Thoracic aorta (tissue), 2 donors: ENCODE measurements at places on chromosomes 2 and 18. TPM values are rescaled to one million over a fixed set of nuclear protein-coding genes. Genes with fewer than 3 reads are reported as not detected.

DNA sequence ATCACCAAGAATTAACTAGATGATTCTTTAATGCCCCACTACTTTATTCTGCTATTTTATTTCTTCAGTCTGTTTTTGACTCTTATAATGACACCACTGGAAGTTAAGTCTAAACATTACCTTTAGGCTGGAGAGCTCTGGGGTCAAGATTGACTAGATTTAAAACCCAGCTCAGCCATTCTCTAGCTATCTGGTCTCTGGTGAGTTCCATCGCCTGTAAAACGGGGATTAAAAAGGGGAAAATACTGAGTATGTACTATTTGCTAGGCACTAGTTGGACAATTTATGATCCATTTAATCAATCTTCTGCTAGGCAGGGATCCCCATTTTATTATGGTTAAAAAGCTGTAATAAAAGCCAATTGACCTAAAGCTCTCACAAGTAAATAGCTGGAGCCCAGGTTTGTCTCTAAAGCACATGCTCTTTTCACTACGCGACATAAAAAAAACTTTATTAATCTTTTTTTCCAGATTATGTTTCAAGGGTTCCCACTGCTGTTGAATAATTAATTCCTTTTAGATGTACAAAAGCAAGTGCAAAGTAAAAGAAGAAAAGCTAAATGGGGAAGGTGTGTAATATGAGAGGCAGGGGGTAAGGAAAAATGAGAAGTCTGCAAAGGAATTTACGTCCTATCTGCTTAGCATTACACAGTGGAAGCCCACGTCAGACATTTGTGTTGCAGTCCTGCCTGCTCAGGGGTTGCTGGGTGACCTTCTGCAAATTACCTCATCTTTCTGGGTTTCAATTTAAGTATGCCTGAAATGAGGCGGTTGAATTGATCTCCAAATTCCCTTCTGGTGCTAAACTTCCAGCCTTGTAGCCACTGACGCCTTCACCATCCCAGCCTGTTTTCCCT lies 918 bp upstream of the NABP1 start:
- DNase-seq, result no peak

GRCh38 chr2:145975406-145975805 lies 1455.5 kb upstream of the ZEB2 start:
- no peak for DNase-seq

- DNase-seq, result no peak
Observed at GRCh38 chr2:233501198-233502076, 65.1 kb downstream of the USP40 start.

- no peak for DNase-seq
Observed at GRCh38 chr2:173149491-173149890, 73.8 kb downstream of the MAP3K20 start.

- no peak for DNase-seq
Observed at GRCh38 chr2:120432293-120432975, 86.5 kb downstream of the INHBB start.

- no peak for DNase-seq
Observed at GRCh38 chr2:102021779-102022178, 30.0 kb downstream of the IL1R2 start.

DNA sequence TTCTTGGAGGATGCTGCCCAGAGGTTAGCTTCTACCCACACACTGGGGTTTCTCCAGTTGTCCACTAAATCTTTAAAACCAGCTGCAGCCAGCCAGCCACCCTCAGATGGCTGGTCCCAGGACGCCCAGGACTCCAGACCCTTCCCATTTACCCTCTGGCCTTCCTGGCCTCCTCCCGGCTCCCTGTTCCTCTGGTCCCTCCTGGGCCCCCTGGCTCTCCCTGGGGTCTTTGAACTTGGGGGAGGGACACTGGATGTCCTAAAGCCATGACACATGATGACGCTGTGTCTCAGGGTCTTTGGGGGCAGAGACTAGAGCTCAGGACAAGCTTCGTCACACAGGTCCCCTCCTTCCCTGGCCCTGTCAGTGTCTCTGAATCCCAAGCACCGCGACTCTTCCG lies 201.1 kb upstream of the HDAC4 start:
- DNase-seq, result no peak

DNA sequence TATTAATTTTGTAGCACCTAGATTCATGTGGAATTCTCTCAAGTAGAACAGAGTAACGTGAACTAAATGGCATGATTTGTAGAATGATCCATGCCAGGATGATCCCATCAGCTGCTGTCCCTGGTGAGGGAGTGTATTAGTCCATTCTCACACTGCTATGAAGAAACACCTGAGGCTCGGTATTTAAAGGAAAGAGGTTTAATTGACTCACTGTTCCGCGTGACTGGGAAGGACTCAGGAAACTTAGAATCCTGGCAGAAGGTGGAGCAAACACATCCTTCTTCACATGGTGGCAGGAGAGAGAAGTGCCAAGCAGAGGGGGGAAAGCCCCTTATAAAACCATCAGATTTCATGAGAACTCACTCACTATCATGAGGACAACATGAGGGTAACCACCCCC lies 312.6 kb downstream of the PTPRM start:
- no peak for DNase-seq

DNA sequence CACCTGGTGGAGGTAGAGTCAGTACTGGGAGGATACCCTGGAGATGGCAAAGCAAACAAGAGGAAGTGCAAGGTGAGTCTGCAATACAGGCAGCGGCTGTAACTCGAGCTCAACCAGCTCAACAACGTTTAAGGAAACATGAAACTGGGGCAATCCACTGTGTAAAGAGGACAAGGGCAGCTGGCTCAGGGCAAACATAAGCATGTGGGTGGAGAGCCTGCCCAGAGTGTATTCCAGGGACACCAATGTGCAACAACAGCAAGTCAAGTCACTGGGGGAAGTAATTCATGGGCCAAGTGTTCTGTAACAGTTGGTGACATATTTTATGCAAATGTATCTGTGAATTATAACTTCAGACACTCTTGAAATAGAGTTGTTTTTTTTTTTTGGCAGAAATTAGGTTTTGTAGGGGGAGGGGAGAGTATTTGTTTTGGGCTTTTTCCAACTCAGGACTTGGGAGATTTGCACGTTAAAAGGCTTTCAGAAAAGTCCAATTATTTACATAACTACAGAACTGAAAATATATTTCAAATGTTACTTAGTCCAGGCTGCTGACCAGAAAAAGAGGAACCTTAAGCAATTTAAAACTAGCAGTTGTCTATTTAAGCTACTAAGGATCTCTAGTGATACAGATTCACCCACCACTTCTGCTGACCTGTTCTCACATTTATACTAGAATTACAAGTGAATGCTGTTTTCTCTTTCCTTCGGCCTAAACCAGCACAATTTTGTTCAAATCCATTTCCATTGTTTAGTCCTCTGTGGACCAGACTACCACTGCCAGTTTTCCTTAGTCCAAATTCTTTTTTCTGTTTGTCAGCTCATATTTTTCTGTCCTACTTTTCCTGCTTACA lies 18.6 kb downstream of the NRXN1 start:
- no peak for DNase-seq

GRCh38 chr2:73290049-73290839 lies 3.1 kb downstream of the EGR4 start:
- no peak for DNase-seq

- no peak for DNase-seq
Observed at GRCh38 chr2:101710471-101711318, 13.2 kb downstream of the MAP4K4 start.

DNA sequence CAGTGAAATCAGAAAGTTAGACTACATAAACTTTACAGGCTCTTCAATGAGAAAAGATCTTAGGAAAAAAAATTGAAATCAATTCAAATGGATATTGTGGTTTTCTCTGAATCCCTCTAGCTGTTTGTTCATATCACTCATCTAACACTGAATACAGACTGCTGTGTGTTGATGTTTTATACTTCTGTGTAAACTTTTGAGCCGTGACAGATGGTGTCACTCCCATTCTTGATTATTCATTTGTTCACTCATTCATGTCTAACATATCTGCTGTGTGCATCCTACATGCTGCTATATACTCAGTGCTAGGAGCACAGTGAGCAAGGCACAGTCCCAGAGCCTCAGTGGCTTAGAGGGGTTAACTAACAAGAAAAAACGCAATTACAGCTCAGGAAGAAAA lies 12.6 kb downstream of the KLHL23 start:
- no peak for DNase-seq

- DNase-seq, result no peak
Observed at GRCh38 chr2:120758181-120759144, 22.8 kb downstream of the GLI2 start.

DNA sequence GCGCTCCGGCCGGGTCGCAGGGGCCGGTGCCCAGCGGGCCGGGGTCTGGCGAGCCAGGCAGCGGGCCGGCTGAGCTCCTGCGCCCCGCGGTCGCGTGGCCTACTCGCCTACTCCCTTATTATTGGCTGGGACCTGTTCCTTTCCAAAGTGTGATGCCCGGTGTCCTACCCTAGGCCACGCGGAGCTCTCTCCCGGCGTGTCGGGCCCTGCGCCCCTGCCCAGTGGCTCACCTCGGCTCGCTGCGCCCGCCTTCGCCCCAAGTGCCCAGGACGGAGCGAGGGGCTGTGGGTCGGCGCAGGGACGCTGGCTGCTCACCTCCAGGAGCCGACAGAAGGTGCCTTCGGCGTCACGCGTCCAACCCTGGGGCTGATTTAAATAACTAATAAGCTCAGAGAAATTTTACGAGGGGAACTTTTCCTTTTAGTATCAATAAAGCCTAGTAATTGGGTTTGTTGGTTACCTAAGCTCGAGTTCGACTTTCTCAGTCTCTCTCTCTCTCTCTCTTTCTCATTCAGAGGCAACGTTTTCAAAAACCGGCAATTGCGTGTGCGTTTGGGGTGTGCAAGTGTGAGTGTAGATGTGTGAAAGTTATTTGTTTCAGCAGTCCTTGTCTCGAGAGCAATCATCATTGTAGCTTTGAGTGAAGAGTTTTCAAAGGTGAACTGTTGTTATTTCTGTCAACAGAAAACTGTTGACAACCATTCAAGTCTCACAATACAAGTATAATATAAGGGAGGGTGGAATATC lies 7.0 kb upstream of the SATB2 start:
- no peak for DNase-seq

DNA sequence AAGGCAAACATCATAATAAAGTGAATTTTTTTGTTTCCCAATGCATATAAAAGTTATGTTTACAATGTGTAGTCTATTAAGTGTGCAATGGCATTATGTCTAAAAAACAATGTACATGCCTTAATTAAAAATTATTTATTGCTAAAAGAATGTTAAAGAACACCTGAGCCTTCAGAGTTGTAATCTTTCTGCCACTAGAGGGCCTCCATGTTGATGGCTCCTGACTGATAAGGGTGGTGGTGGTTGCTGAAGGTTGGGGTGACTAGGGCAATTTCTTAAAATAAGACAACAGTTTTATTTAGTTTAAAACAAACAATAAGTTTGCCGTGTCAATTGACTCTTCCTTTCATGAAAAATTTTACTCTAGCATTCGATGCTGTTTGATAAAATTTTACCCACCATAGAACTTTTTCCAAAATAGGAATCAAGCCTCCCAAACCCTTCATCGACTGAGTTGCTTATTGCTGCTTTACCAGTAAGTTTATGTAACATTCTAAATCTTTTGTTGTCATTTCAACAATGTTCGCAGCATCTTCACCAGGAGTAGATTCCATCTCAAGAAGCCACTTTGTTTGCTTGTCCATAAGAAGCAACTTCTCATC lies 32.3 kb downstream of the MAP3K2 start:
- DNase-seq, result no peak

GRCh38 chr2:105397025-105397722 lies 1.7 kb downstream of the FHL2 start:
- no peak for DNase-seq

GRCh38 chr2:71190656-71191569 lies 36.0 kb downstream of the PAIP2B start:
- DNase-seq, result no peak

DNA sequence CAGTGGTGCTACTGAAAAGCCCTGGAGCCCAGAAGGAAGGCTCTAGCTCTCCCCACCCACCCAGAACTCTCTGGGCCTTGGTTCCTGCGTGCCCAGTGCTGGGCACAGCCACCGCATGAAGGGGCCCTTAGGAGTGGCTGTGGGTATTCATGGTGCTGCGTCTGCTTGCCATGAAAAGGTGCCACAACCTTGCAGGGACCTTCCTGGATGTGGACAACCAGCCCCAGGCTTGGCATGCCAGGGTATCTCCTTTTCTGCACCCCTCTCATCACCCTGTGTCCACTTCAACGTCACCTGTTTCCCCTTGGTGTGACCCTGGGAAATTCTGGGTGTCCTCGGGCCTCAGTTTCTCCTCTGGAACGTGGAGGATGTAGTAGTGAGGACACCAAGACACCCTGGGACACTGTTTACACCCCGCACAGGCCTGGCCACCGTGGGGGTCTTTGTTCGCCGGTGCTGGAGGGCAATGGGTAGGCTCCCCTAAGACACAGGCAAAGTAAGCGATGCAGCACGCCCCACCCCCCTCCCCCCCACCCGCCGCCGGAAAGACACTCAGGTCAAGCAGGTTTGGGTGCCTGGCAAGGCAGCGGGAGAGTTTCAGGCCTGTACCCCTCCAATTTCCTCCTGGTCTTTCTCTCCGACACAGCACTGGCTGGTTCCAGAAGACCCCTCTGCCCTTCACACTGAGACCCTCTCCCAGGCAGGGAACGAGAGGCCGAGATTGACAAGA lies 34.8 kb upstream of the TAF1B start:
- DNase-seq, result no peak

GRCh38 chr18:12359515-12359927 lies 17.5 kb downstream of the AFG3L2 start:
- DNase-seq, result no peak

DNA sequence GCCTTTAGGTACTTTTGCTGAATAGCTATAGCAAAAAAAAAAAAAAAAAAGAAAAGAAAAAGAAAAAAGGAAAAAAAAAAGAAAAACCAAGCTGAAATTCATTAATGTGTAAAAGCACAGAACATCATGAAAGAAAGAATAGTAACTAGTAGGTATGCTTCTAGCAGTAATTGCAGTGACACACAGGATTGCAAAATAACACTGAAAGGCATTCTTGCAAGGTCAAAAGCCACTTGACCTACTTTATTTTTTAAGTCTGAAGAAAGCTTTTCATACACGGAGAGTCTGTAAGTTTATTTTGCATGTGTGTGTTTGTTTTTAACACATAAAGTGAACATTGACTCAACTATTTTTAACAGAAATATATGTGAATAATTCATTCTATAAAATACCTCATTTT lies 54.4 kb downstream of the DOK6 start:
- no peak for DNase-seq

GRCh38 chr2:28414583-28414982 lies 21.9 kb downstream of the FOSL2 start:
- no peak for DNase-seq

GRCh38 chr2:215098875-215099274 lies 39.6 kb downstream of the ABCA12 start:
- DNase-seq, result no peak

Gene SCG2
- total RNA-seq, result 0.56 TPM

Gene RIT2
- total RNA-seq, result not detected

Gene FMNL2
- total RNA-seq, result 30.6 TPM

Gene DNAJC5G
- 0.68 TPM for total RNA-seq

Gene KIAA2012
- not detected for total RNA-seq

Gene SIX3
- 0.14 TPM for total RNA-seq

Gene CD8B2
- total RNA-seq, result not detected

Gene KCNJ3
- total RNA-seq, result 2.8 TPM

Gene SAG
- not detected for total RNA-seq

Gene HRH4
- 2.5 TPM for total RNA-seq
